T-cell (primary cell): ENCODE measurements at places on chromosomes 7 and 10. TPM values are rescaled to one million over a fixed set of nuclear protein-coding genes. Genes with fewer than 3 reads are reported as not detected.

DNA sequence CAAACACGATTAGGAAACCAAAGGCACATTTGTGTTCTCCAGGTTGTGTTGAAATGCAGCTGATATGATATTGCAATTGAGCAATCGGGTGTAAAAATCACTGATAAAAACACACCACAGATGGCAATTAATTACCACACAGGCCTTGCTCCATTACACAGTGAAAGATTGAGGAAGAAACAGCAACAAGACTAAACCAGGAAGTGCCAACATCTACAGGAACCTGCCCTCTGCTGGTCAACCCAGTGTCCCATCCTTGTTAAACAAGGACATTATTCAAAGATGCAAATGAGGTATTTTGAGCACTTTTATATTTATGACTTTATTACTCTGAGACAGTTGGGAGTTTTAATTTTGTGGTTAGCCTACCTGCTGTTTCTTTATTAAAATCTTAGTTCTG lies 765.6 kb upstream of the GHITM start:
- H3K4me3 ChIP-seq = no peak overlapping the region
- no peak for DNase-seq
- H3K27ac ChIP-seq = no peak overlapping the region
- H3K36me3 ChIP-seq = no peaks in the 10 kb centered on the region
- no peaks in the 10 kb centered on the region for H3K4me1 ChIP-seq

- no peak for DNase-seq
- peaks cover 5% of the 10 kb centered on the region for H3K4me1 ChIP-seq
- no peaks in the 10 kb centered on the region for H3K27me3 ChIP-seq
- H3K36me3 ChIP-seq = no peaks in the 10 kb centered on the region
- H3K4me3 ChIP-seq = no peak overlapping the region
These were observed 68.2 kb downstream of the CUBN start for GRCh38 chr10:17061418-17061817.

DNA sequence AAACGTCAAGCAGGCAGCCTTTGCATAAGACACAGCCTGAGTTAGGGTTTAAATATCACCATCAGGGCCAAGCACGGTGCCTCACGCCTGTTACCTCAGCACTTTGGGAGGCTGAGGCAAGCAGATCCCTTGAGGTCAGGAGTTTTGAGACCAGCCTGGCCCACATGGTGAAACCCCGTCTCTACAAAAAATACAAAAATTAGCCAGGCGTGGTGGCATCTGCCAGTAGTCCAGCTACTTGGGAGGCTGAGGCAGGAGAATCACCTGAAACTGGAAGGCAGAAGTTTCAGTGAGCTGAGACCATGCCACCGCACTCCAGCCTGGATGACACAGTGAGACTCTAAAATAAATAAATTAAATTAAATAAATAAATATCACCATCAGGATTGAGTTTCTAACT lies 33.0 kb downstream of the SRPK2 start:
- no peaks in the 10 kb centered on the region for H3K36me3 ChIP-seq
- H3K4me3 ChIP-seq = no peak overlapping the region
- H3K27ac ChIP-seq = peak overlapping the region; percentile 13
- H3K4me1 ChIP-seq = peaks cover 33% of the 10 kb centered on the region

DNA sequence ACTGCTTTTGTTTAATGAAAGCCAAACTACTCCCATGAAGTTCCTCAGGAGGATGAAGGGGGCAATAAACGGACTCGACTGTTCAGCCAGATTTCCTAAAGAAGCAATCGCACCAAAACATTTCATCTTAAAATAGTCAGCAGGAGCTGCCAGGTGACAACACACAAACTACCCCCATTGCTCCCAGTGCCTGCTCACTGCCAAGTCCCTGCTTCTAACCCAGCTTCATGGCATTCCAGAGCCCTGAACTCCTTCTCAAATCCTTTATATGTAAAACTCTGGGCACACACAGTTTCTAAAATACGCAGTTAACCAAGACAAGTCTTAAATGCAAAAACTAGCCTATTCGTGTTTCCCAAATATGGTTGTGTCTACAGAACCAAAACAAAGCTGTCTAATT lies 110.0 kb downstream of the SORBS1 start:
- no peak overlapping the region for H3K4me3 ChIP-seq
- H3K4me1 ChIP-seq = no peaks in the 10 kb centered on the region
- DNase-seq = no peak
- H3K27ac ChIP-seq = no peak overlapping the region
- H3K36me3 ChIP-seq = no peaks in the 10 kb centered on the region
- H3K27me3 ChIP-seq = peaks cover 3% of the 10 kb centered on the region

DNA sequence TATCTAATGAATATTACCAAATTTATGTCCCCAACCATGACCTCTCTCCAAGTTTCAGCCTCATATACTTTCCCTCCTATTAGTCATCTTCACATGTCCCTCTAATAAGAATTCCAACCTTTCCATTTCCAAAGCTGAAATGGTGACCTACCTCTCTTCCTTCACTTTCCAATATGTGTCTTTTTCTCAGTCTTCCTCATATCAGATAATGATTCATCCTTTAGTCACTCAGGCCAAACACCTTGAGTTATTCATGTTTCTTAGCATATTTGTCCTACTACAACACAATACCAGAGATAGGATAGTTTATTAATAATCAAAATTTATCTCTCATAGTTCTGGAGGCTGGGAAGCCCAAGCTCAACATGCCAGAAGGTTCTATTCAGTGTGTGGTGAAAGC lies 318.5 kb upstream of the ZWINT start:
- H3K27ac ChIP-seq = no peak overlapping the region
- no peaks in the 10 kb centered on the region for H3K36me3 ChIP-seq
- no peak for DNase-seq
- H3K4me1 ChIP-seq = no peaks in the 10 kb centered on the region

- H3K4me3 ChIP-seq = no peak overlapping the region
- H3K36me3 ChIP-seq = no peaks in the 10 kb centered on the region
- H3K27ac ChIP-seq = no peak overlapping the region
These were observed 30.3 kb downstream of the ARL5B start for GRCh38 chr10:18689498-18689897.

DNA sequence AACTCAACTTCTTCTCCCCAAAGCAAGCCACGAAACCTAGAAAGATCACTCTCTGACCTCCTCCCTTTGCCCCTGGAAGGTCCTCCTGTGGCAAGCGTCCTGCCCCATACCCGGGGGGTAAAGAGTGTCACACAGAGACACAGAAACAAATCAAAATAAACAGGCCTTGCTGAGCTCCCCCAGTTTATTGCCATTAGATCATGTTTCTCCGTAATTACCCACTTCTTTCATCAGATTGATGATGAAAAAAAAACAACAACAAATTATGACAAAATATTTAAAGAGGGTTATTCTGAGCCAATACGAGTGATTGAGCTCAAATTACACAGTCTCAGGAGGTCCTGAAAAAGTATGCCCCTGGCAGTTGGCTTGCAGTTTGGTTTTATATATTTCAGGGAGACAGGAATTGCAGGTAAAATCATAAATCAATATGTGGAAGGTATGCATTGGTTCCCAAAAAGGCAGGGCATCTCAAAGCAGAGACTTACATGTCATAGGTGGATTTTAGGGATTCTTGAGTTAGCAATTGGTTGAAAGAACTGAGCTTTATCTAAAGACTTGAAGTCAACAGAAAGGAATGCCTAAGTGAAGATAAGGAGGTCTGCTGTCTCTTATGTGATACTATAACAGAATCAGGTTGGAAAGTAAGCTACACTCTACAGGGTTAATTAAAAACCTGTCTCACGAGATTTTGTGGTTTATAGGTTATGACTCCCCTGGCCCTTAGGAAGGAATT lies 86.2 kb downstream of the APBB1IP start:
- no peaks in the 10 kb centered on the region for H3K4me1 ChIP-seq

DNA sequence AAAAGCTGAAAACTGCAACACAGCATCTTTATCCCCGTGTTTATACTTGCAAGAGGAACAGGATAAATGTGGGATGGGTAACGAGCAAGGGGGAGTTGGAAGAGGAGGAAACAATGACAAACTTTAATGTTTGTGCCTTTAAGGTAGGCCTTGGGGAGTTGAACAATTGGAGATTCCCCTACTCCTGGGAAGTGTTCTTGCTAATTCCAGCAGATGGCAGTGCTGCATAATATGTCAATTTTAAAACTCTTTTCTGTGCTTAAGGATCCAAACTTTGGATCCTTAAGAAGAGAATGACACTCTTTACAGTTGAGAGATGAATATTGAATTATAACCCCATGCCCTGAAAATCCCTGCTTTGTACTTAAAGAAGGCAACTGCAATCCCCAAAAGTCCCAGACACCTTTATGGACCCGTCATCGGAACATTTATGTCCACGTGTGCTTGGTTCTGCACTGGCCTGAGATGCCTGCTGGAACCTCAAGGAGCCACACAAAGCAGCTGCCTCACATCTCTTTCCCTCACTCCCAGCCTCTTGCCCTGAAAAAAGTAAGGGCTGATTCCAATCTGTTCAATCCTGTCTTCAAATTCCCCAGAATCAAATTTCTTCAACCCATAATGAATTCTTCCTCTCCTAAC lies 12.0 kb downstream of the IFIT5 start:
- H3K4me3 ChIP-seq = no peak overlapping the region
- no peak overlapping the region for H3K27ac ChIP-seq
- DNase-seq = no peak

- H3K4me1 ChIP-seq = no peaks in the 10 kb centered on the region
- no peak for DNase-seq
- H3K4me3 ChIP-seq = no peak overlapping the region
These were observed 134.9 kb downstream of the TNS3 start for GRCh38 chr7:47446871-47447466.

DNA sequence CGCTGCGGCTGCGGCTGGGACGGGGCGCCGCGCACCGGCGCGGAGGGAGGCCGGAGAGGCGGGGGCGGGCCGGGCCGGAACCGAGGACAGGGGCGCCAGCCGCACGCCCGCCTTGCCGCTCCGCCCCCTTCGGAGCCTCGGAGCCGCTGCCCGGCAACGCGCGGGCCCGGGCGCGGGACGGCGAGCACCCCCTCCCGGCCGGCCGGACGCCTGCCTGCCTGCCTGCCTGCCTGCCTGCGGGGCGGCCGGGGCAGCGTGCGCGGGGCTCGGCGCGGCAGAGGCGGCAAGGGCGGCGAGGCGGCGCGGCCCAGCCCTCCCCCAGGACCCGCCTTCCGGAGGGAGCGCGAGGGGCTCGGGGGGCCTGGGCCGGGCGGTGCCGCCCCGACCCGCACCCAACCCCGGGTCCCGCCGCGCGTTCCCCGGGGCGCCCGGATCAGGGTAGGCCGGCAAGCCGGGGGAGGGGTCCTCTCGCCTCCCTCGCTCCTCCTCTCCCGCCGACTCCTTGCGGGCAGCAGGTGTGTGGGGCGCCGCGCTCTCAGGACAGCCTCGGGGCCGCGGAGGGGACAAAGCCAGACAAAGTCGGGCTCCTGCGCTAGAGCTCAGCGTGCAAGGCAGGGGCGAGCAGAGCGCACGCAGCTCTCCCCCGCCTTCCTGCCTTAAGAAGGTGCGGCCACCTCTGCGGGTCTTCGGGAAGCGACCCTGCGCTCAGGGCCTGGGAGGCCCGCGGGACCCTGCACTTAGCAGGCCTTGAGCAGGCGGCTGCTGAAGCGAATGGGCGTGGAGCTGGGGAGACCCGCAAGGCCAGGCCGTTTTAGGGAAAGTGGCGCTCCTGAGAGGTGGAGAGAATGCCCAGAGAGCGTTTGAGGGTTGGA lies at the start of gene KIAA1549:
Gene KIAA1549 (minus strand): TSS at position 58 of the 872 bp plus-strand sequence. CDS start 120 bp downstream, outside the sequence.
- no peak within 1 kb of the TSS for H3K27ac ChIP-seq
- H3K4me3 ChIP-seq = peak within 1 kb of the TSS; percentile 75
- H3K4me1 ChIP-seq = peaks cover 13% of the 10 kb centered on the region
- peaks cover 36% of the 10 kb centered on the region for H3K27me3 ChIP-seq
- DNase-seq = peak; percentile 18

DNA sequence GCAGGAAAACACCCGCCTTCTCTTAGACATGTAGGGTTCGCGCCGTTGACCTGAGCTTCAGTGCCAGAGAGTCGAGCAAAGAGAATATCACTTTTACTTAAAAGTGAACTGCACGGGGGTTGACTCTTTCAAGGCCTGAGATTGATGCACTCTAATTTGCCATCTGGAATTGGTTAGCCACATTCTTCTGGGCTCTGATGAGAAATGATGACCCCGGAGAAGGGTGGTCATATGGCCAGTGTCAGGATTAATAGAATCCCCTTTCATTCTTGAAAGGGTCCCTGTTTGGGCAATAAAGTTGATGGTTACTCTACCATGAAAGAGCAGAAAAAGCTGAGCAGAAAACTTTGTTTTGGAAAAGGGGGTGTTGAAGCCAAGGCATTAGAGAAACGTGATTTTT lies 31.2 kb downstream of the GRK5 start:
- peaks cover 15% of the 10 kb centered on the region for H3K4me1 ChIP-seq
- no peaks in the 10 kb centered on the region for H3K36me3 ChIP-seq
- no peak overlapping the region for H3K27ac ChIP-seq
- H3K27me3 ChIP-seq = no peaks in the 10 kb centered on the region
- H3K4me3 ChIP-seq = no peak overlapping the region
- no peak for DNase-seq

GRCh38 chr10:62038609-62039190 lies 137.2 kb downstream of the ARID5B start:
- H3K36me3 ChIP-seq = no peaks in the 10 kb centered on the region
- peak overlapping the region; percentile 45 for H3K27ac ChIP-seq
- no peaks in the 10 kb centered on the region for H3K27me3 ChIP-seq
- peak overlapping the region; percentile 15 for H3K4me3 ChIP-seq
- peak; percentile 84 for DNase-seq

GRCh38 chr7:107172276-107173032 lies 3.7 kb downstream of the HBP1 start:
- DNase-seq = no peak
- H3K4me3 ChIP-seq = no peak overlapping the region
- peaks cover 25% of the 10 kb centered on the region for H3K4me1 ChIP-seq
- no peaks in the 10 kb centered on the region for H3K36me3 ChIP-seq

GRCh38 chr10:16968416-16969041 lies 151.3 kb upstream of the RSU1 start:
- H3K27ac ChIP-seq = no peak overlapping the region
- no peak overlapping the region for H3K4me3 ChIP-seq
- DNase-seq = no peak
- H3K27me3 ChIP-seq = no peaks in the 10 kb centered on the region
- H3K4me1 ChIP-seq = no peaks in the 10 kb centered on the region

DNA sequence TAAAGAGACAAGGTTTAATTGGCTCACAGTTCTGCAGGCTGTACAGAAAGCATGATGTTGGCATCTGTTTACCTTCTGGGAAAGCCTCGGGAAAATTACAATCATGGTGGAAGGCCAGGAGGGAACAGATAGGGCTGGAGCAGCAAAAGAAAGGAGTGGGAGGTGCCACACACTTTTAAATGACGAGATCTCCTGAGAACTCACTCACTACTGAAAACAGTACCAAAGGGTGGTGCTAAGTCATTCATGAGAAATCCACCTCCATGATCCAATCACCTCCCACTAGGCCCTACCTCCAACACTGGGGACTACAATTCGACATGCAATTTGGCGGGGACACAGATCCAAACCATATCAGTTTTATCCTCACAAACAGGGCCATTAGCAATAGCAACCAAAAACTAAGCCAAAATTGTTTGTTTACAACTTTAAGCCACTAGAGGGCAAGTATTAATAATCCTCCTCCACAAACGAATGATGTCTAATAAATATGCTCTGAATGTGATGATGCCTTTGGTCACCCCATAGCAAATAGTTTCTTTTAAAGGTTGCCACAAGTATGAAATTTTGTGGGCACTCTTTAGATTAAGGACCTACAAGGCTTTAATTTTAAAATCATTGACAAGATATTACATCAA lies 129.2 kb upstream of the NRBF2 start:
- no peak for DNase-seq
- no peaks in the 10 kb centered on the region for H3K36me3 ChIP-seq
- H3K27me3 ChIP-seq = no peaks in the 10 kb centered on the region
- H3K27ac ChIP-seq = no peak overlapping the region

The NODAL gene
- not detected for total RNA-seq

The SYCE1 gene
- 0.79 TPM for total RNA-seq

The SPDYE8 gene
- total RNA-seq = not detected

The SMO gene
- 1.7 TPM for total RNA-seq

The ZNF786 gene
- 8.0 TPM for total RNA-seq
